Upper lobe of right lung (tissue), 1 donor: ENCODE measurements at places on chromosomes 4 and X. TPM values are rescaled to one million over a fixed set of nuclear protein-coding genes. Genes with fewer than 3 reads are reported as not detected.

DNA sequence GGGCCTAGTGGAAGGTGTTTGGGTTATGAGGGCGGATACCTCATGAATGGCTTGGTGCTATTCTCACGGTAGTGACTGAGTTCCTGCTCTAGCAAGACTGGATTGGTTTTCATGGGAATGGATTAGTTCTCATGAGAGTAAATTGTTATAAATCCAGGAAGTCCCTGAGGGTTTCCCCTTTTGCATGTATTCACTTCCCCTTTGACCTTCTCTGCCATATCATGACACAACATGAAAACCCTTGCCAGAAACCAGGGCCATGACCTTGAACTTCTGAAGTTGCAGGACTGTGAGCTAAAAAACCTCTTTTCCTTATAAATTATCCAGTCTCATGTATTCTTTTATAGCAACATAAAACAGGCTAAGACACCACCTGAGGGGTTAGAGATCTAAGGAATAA is 529.7 kb upstream of the RPS6KA3 start:
- no peak for DNase-seq

DNA sequence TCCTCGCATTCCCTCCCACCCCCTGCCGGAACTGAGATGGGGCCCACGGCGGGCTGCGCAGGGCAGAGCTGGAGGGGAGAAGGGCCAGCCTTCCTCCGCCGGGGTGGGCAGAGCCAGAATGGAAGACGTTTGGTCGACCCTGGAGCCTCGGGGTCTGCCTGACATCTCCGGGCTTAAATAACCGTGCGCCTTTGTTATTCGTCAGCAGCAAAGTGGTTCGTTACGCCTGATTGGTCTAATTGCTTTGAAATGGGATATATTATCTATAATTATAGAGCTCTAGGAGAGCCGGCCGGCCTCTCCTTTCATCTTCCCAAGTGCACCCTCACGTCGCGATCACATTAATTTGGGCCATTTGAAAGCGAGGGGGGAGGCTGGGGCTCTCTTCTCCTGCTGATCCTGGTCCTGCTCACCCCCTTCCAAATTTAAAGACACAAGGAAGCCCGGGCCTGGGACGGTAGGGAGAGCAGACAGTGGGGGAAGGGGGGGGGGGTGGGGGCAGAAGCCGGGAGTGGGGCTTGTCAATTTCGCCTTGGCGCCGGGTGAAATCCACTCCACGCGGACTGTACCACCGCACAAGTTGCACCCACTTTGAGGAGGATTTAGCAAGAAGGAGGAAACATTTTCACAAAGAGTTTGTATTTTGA is 4.7 kb upstream of the MSX1 start:
- DNase-seq, result peak; percentile 39

The FAT1 gene
- total RNA-seq, result 84.3 TPM

The MAGEA3 gene
- not detected for total RNA-seq

The LRAT gene
- total RNA-seq, result 1.1 TPM

The TAF7L gene
- total RNA-seq, result not detected

The FAM90A26 gene
- not detected for total RNA-seq

The CENPVL1 gene
- total RNA-seq, result not detected
